ENCODE measurements at places on chromosomes 12 and 14.

- no peak for DNase-seq
Observed at GRCh38 chr12:63967358-63968145, 123.1 kb downstream of the SRGAP1 start.

- DNase-seq, result no peak
Observed at GRCh38 chr12:109421355-109422087, 55.6 kb downstream of the KCTD10 start.

DNA sequence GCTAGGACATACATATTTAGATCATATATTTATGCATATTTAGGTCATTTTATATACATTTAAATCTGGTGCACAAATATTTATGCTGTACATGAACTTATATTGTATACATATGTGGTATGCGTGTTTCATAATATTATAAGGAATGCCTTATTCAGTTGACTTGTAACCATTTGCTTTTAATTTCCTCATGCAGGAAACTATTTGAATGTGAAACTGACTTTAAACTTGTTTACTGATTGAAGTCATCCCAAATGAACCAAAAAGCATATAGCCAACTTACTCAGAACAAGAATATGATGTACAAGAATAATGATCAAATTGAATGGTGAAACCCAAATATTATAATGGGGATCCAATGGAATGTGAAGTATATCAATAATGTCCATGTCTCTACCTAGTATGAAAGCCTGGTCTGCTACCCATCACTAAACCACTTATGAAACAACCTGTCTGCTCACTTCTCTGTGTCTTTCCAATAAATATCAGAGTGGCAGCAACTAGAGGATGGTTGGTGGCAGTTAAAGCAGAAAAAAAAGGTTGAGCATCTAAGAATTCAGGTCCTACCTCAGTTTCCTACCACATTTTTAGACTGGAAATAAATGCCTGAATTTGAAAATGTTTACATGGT lies 38.3 kb downstream of the RPS6KA5 start:
- no peak for DNase-seq

GRCh38 chr14:41285186-41285748 lies 321.4 kb upstream of the LRFN5 start:
- peak; percentile 56 for DNase-seq

DNA sequence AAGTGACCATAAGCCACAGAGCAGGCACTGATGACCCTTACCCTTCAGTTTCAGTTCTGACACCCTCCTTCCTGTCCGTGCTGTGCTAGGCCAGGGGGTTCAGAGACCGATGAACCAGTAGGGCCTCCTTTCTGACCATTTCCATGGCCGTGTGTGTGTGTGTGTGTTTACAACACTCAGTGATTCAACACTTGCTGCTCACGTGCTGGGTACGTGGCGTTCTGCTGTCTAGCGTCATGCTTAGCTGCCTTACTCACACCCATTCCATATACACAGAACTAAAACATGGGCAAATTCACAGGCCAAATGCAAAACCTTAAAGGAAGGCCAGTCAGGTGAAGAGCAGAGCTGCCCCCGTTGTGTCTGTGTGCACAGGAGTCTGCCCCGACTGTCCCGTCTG lies 67.5 kb downstream of the DNAH10 start:
- no peak for DNase-seq

GRCh38 chr14:69865701-69866365 lies 13.4 kb upstream of the SMOC1 start:
- DNase-seq, result no peak

DNA sequence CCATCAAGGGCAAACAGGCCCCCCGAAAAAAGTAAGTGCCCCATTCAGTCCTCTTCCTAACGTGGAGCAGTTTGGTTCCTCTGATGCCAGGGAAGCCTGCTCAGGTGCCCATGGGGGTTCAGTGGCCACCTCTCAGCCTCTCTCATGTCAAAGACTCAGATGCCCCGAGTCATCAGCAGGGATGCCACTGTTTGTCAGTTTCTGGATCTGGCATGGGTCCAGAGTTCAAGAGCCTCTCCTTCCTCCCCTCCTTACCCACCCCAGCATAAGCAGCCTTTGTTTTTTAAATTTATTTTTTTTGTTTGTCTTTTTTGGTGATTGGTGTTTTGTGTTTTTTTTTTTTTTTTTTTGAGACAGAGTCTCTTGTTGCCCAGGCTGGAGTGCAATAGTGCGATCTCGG lies 11.3 kb downstream of the KMT5A start:
- no peak for DNase-seq

GRCh38 chr14:51582437-51582836 lies 69.3 kb upstream of the FRMD6 start:
- DNase-seq, result no peak

DNA sequence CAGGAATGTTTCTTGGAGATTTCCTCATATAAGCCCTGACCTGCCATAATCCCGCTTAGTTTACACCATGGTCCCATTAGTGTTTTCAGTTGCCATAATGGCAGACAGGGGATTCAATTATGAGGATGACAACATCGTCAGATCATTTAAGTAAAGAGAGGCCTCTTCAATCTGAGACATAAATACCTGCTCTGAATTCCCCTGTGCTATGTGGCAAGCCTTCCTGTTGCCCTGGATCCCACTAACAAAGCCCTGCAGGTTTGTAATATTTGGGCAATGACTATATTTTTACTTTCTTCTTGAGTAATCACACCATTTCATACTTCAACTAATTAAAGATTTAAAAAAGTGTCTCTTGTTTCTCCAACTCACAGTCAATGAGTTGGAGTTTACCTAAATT lies 108.9 kb downstream of the TRAFD1 start:
- DNase-seq, result no peak

DNA sequence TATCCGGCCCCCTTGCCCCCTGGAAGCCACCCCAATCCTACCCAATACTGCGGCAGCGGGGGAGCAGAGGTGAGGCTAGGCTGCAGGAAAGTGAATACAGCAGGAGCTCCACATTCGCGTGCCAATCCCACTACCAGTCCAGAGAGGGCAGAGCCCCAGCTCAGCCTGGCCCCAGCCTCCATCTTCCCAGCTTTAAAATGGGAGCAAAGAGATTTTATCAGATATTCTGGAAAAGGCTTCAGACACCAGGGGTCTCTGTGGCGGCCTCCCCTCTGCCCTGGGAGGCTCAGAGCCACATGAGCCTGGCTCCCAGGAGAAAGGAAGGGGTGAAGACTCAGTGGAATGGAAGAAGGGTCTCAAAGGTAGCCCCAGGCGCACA lies 72.7 kb downstream of the NCOR2 start:
- no peak for DNase-seq

DNA sequence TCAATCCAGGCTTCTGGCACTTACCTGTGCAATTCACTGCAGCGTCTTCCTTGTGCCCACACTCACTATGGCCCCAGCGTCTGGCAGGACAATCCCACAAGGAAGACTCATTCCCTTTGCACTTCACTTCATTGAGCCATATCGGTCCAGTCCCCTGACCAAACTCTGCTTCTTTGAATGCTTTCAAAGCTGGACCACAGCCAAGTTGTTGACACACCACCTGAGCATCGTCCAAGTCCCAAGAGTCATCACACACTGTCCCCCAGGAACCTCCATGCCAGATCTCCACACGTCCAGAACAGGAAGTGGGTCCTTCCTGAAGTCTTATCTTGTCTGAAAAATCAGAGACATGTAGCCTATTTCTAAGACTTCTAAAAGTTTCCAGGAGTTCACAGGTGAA lies 20.2 kb downstream of the CD163 start:
- DNase-seq, result no peak

DNA sequence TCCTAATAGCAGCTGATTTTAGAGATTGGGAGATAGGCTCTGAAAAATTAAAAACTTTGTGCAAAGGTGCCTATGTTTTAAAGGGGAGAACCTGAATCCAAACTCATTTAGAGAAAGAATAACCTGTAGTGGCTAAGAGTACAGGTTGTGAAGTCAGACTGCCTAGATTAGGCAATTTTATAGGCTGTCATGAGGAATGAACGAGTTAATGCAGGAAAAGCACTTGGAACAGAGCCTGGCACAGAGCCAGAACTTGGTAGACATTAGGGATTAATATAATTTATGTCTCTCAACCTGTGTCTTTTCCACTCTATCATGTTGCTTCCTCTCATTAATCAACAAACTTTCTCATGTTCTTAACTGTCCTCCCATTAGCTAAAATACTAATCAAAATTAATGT lies 98.1 kb downstream of the WIF1 start:
- no peak for DNase-seq
